ENCODE measurements at places on chromosomes 7 and 10.

DNA sequence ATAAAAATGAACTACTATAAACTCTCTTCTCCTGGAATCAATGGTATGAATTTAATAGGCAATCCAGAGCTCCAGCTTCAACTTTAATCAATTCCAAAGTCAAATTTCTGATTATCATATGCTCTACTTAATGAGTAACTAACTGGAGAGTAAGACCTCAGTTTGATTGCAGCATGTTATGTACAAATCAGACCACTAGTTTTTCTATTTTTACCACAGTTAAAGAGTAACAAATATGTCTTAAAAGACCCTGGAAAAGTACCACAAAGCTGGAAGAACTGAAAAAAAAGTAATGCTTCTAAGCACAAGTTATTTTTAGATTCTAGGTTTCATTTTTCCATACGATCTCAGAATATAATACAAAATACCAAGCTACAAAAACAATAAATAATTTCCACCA lies 56.0 kb upstream of the TNKS2 start:
- DNase-seq: no peak

DNA sequence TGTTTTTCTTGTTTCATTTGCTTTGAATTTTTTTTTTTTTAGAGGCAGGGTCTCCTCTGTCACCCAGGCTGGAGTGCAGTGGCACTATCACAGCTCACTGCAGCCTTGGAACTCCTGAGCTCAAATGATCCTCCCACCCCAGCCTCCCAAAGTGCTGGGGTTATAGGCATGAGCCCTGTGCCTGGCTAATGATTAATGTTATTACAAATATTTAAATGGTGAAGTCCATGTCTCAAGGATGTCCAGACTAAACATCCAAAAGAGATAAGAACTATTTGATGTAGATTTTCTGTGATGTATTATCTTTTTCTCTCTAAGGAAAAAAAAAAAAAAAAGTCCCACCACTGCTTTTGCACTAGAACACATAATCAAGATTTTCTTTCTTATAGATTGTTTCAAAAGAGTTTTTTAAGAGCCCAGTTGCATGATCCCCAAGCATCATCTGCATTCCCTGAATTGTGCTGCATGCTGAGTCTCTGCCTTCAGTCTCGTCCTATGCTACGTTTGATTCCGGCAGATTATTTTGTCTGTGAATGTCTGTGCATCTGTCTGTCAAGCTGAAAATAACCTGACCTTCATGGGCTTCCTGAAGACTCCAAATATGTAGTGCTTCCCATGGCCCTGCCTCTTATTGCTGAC lies 33.4 kb downstream of the MACROH2A2 start:
- no peak for DNase-seq

- no peak for DNase-seq
Observed at GRCh38 chr7:128841921-128842673, 11.9 kb downstream of the FLNC start.

GRCh38 chr7:28732071-28732869 lies 225.9 kb downstream of the TRIL start:
- DNase-seq: no peak

DNA sequence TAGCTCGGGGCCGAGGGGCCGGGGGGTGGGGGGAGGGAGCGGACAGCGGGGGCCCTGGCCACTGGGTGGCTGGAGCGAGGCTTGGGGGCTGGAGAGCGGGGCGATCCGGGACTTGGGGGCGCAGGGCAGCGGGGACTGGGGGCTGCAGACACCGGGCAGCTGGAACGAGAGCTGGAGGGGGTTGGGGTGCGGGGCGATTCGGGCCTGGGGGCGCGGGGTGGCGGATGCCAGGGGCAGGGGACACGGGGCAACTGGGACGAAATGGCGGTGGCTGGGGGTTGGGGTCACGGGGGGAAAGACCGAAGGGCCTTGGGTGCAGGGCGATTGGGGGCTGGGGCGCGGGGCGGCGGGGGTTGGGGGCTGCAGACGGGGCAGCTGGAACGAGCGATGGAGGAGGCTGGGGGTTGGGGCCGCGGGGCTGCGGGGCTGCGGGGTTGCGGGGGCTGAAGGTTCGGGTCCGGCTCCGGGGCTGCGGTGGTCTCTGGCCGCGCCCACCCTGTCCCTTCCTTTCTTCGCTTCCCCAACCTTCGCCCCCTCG lies 590 bp downstream of the COL26A1 start:
- DNase-seq: no peak

DNA sequence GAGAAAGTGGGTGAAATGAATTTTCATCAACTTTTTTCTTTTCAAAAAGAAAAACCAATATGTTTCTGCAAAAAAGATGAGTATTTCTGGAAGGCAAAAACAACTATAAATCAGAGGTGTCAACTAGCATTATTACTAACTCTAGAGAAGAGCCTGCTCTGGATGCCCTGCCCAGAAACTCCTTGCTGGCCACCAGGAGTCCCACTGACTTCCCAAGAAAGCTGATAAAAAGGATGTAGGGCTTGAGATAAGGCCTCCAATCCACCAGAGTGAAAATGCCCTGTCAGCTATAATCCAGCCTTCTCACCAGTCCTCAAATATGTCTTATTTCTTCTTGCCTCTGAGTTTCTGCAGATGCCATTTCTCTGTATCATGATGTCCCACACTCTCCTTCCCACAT lies 16.7 kb upstream of the FZD1 start:
- DNase-seq: no peak

GRCh38 chr7:26096136-26096535 lies 55.9 kb upstream of the NFE2L3 start:
- no peak for DNase-seq
